ENCODE measurements at places on chromosomes 7 and 10.
A peak's percentile ranks its signal among the peaks of the same experiment; 100 is the strongest.

DNA sequence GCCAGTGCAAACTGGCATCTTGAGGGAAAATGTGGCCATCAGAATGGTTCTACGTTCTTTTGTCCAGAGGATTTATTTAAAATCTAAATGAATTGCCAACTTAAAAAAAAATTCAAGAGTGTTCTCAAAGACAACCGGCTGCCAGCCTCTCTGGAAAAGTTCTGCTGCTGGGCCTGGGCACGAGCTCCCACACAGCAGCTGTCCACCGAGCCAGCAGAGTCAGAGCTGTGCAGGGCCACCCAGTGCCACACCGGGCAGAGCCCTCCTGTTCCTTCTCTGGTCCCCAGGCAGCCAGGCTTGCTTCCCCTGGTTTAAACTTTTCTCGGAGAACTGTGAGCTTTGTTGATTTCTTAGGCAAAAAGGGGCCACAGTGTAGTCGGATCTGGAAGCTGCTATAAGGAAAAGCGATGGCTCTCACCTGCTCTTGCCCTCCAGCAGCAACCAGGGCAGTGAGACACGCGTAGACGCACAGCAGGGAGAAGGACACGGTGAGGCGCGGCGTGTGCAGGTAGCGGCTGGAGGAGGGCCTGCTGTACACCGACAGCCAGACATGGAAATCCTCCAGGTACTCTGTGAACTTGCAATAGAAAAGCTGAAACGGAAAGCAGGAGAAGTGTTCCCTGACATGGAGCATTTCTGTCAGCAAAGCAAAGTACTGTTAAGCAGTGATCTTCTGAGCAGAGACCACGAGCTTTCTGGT is 111.6 kb downstream of the PKD1L1 start:
- DNase-seq: no peak

GRCh38 chr10:110356628-110357245 is 52.0 kb upstream of the SMNDC1 start:
- DNase-seq: peak; percentile 20

DNA sequence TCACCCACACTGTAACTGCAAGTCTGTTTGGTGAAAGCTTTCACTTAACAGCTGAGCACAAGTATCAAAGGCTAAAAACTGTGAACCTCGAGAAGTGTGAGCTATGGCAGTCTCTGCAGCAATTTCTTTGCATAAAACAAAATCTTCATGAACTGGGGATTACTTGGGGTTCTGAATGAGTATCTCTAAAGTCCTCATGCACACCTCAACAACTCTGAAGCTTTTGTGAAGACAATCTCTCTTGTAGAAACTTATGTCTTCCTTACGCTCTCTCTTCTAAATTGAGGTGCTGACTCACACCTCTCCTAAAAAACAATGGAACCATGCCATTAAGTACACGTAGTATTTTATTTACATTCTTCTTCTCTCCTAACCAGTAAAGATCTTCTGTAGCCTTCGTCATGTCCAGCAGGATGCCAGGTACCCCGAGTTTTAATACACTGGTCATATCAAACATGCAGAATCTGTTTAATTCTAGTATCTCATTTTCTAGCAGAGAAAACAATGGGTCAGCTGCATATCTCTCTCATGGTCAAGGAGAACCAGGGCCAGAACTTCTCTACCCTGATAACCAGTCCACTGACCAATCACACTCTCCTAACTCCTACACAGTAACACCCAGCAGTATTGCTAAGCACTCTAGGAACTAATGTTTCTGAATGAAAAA is 76.9 kb downstream of the UBE2H start:
- DNase-seq: no peak

- DNase-seq: no peak
Observed at GRCh38 chr7:77184463-77184862, 15.2 kb downstream of the FGL2 start.

DNA sequence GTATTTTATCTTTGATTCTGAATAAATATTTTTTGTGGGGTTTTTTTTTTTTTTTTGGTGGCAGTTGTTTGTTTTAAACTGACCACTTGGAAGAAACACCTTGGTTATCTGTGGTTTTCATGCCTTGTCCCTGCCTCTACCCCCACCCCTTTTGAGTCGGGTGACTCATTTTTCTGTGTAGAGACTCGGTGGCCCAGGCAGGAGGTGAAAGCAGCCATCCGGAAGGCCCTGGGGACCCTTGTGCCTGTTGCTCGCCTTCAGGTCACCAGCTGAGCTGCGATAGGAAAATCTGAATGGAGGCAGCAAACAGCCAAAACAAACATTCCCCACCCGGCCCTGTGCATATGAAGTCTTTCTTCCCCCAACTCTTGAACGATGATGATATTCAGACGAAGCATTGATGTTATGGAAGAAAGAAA is 22.8 kb downstream of the CYP17A1 start:
- no peak for DNase-seq

- DNase-seq: no peak
Observed at GRCh38 chr7:69199041-69199440, 399.2 kb upstream of the AUTS2 start.

- no peak for DNase-seq
Observed at GRCh38 chr7:19105546-19105945, 11.9 kb downstream of the TWIST1 start.

DNA sequence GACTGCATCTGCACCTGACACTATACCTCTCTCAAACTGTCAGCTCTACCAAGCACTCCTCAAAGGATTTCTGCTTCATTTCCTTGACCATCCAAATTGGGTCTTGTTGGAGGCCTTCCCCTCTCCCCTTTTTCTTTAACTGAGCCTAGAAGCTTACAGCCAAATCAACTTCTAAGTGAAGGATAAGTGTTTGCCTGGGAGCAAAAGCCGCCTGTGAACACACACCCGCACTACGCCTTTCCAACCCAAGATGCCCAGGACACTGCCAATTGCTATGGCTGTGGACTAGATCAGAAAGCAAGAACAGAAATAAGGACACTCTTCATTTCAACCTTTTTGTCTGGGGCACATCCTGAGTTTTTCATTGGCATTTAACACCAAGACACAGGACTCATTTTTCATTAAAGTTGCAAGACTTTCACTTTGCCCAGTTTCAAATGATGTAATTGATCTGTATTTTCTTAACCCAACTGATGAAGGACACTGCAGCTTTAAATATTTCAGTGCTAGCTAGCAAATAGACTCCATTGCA is 52.8 kb downstream of the CPEB3 start:
- DNase-seq: no peak

GRCh38 chr10:130357951-130358350 is 221.8 kb downstream of the GLRX3 start:
- no peak for DNase-seq

GRCh38 chr7:84372155-84372621 is 177.6 kb upstream of the SEMA3A start:
- DNase-seq: peak; percentile 58

DNA sequence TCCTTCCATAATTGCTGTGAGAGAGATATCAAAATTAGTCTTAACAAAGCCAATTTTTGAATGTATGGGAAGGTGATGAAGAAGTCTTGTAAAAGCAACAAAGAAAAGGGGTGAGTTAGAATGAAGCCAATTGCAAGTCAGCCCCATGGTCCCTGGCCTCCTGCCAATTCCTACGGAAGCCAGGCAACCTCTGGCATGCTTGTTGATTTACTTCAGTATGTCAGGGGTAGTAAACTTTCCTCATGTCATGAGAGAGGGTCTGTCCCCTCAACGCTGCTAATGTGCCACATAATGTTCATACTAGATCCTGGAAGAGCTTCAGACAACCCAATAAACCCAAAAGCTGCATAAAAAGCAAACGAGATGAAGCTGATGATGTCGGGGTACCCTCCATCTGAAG is 159.1 kb upstream of the YAE1 start:
- DNase-seq: no peak

DNA sequence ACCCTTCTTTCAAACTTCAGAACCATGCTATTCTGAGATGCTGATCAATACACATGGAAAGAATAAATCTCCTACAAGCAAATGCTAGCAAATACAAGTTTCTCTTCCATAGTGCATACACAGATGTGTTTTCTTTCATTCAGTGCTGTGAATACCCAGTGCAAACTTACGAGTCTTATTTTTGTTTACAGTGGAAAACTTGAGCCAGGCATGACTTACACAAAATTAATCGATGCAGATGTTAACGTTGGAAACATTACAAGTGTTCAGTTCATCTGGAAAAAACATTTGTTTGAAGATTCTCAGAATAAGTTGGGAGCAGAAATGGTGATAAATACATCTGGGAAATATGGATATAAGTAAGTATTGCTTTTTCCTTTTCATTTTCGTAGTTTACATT is 48.8 kb downstream of the PNLIPRP3 start:
- no peak for DNase-seq

DNA sequence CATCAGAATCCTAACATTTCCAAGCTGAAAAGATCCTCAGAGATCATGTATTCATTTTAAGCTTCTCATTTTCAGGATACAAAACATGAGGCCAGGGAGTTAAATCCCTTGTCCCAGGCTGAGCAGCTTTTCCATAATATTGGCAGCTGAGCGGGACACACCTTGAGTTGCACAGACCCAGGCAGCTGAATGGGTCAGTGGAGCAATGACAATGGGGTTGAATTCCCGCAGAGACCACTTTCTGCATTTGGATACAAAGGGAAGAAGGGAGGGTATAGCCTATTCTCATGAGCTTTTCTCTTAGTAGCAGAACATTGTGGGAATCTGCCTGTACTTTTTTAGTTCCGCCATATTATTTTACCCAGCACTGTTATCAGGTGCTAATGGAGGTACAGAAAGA is 49.5 kb downstream of the PRR15 start:
- no peak for DNase-seq

- DNase-seq: peak; percentile 72
Observed at GRCh38 chr10:93383562-93383981, 98.6 kb downstream of the MYOF start.

DNA sequence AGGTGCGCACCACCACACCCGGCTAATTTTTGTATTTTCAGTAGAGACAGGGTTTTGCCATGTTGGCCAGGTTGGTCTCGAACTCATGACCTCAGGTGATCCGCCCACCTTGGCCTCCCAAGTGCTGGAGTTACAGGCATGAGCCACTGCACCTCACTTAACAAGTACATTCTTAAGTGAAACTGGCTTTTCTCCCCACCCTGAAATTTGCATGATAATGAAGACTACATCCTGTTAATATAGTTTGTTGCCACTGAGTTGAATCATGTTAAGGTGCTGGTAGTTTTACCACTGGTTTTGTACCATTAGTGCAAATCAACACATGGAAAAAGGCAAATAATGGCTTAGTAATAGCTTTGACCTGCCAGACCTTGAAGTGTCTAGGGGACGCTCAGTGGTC is 62.2 kb downstream of the MPLKIP start:
- DNase-seq: no peak

- DNase-seq: no peak
Observed at GRCh38 chr10:131193923-131194322, 117.6 kb downstream of the TCERG1L start.

GRCh38 chr10:7756360-7756992 is 31.3 kb downstream of the KIN start:
- no peak for DNase-seq

GRCh38 chr10:111023060-111023459 is 53.8 kb upstream of the ADRA2A start:
- no peak for DNase-seq

DNA sequence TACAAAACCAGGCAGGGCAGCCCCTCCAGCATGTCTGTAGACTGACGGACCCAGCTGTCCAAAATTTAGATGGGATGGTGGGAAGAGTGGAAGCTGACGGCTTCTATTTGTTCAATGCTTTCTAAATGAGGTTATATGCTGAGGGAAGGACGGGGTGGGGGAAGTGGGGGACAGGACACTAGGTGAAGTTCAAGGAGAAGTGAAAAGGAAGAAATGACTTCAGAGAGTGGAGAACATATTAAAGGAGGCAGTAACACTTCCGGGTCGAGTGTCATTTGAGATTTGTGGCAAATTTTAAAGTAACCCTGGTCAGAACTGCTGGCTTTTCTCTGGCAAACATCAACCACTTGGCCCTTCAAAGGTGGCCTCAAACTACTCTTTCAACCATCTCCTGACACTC is 9.4 kb downstream of the PIP4K2A start:
- no peak for DNase-seq

- DNase-seq: no peak
Observed at GRCh38 chr10:30828680-30829079, 199.1 kb upstream of the LYZL2 start.

Measured in AG09319 (cell line).